ENCODE measurements at places on chromosomes 4 and X.

DNA sequence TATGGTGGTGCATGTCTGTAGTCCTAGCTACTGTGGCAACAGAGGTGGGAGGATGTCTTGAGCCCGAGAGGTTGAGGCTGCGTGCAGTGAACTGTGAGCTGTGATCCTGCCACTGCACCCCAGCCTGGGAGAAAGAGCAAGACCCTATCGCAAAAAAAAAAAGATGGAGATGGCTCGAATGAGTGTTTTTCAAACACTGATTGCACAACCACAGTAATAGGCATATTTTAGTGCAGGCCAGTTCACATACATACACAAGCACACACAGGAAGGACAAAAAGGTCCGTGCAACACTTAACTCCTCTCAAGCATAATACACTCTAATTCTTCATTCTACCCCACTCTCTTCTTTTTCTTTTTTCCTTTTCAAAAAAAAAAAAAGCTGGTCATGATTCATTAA is 5.1 kb downstream of the EFHC2 start:
- DNase-seq: no peak

GRCh38 chr4:55291227-55291640 is 54.8 kb upstream of the SRD5A3 start:
- DNase-seq: no peak

DNA sequence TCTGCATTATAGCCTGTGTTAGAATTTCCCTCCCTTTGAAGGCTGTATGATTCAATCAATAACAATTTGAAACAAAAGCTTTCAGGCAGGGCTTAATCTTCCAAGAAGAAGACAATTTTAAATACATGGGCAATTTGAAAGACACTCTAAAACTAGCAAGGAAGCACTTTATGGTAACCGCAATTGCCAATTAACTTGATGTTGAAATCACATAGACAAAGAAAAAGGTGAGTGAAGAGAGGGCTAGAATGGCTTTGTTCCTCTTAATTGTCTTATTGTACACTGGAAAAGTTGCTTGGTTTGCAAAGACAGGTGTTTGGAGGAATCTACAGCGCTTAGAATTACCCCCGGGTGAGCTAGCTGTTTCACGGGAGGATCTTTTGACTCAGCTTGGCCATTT is 74.4 kb upstream of the PRKX start:
- DNase-seq: no peak

DNA sequence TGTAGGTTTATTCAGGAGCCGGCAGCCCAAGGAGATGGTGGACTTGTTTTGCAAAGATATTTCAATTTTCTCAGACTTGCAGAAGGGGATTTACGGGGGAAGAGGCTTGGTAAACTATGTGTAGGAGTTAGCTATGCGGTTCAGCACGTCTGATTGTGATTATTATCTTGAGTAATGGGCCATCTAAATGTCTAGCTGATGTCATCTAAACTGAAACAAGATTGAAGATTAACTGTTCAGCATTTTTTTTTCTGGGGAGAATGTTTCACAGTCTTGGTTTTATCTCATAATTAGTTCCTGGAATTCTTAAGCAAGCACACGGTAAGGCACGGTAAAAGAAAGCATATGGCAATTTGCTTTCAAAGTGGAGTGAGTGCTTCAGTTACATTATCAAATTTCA is 207.3 kb upstream of the CXorf51B start:
- no peak for DNase-seq

- no peak for DNase-seq
Measured at GRCh38 chr4:128858879-128859671, 49.6 kb downstream of the JADE1 start.

DNA sequence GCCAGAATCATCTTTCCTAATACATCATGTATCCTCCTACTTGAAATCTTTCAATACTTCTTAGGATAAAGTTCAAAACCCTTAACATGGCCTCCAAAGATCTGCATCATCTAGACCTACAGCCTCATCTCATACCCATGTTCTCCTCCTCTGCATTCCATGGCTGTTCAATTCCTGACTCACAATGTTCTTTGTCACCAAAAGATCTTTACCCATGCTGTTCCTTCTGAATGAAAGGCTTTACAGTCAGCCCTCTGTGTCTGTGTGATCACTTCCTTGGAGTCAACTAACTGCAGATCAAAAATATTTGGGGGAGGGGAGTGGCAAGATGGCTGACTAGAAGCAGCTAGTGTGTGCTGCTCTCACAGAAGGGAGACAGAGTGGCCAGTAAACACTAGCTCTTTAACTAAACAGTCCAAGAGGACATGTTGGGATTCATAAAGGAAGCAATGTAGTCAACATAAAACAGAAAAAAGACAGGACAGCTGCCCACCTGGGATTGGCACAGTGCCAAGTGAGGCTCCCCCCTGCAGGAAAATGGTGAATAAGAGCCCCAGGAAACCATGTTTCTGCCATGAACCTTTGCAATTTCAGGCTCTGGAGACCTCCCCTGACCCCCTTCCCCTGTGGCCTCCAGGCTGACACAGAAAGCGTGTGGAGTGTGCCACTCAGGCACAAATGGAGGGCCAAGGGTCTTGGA is 31.9 kb downstream of the CBR4 start:
- DNase-seq: no peak

DNA sequence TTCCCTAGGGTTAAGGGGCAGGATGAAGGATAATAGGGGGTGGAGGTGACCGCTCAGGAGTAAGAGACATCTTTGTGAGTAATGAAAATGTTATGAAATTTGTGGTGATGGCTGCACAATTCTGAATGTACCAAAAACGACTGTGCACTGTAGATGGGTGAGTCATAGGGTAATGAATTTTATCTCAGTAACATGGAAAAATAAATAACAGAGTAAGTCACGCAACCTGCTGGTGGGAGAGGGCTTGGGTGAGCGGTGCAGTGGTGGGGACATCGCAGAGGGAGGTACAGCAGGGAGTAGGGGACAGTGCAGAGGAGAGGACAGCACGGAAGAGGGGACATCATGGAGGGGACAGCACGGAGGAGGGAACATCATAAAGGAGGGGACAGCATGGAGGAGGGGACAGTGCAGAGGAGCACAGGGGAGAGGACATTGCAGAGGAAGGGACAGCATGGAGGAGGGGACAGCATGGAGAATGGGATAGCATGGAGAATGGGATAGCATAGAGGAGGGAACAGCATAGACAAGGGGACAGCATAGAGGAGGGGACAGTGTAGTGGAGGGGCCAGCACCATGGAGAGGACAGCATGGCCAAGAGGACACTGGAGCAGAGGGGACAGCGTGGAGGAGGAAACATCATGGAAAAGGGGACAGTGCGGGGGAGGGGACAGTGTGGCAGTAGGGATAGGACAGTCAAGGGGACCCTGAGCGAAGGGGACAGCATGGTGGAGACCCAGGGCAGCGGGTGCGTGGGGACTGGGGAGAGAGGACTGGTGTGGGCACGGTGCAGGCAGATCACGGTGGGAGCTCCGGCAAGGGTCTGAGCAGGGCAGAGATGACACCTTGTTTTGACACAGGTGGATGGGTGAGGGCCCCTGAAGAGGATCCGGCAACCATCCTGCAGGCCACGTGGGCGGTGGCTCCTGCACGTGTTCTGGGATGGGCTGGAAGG is 68.5 kb upstream of the MXD4 start:
- DNase-seq: no peak

DNA sequence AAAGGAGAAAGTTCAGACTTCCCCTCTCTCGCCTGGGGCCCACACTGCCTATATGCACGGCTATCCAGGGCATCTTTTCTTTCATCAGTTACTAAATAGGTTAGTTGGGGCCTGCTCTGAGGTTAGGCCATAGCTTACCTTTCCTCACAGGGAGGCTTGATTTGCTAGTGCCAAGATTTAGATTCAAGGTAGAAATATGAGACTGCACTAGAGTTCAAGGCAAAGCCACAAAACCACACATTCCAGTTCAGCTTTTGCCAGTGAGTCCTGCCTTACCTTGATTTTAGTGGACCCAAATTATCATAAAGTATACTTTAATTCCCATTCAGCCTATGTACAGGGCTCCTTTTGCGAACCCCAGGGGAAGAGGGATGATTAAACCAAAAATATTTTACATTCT is 762.8 kb downstream of the PDHA2 start:
- no peak for DNase-seq

GRCh38 chr4:89157488-89158024 is 46.2 kb downstream of the TIGD2 start:
- DNase-seq: no peak

DNA sequence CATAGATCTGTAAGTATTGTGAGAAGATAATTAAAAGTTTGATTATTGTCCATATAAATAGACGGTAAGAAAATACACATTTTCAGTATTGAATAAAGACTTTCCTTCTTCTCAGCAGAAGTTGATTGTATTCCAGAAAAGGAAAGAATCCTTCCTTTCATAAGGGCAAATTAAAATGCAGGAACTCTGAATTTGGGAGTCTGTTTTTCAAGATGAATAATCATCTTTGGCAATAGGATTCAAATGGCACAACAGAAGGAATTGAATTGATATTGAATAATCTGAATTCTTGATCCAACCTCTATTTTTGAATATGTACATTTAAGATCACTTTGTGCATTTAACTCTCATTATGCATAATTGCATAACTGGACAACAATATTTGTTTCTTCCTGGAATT is 149.3 kb downstream of the DMD start:
- no peak for DNase-seq

GRCh38 chrX:139647597-139647996 is 60.4 kb downstream of the MCF2 start:
- no peak for DNase-seq

DNA sequence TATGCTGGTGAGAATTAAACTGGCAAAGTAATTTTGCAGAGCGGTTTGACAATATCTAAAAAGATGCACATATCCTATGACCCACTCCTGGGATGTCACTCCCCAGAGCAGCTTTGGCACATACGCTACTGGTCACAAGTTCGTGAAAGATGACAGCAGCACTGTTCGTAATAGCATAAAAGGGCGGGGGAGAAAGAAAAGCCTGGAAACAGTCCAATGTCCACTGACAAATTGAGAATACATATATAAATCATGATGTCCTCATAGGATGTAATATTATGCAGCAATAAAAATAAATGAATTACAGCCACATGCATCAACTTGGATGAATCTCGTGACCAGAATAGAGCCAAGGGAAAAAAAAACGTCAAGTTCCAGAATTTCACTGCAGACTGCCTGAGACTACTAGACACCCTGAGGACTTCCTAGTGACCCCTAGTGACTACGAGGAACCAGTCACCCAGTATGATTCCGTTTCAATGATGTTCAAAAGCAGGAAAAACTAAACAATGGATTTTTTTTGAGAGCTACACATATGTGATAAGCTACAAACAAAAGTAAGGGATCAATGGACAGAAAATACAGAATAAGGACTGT is 1.8 kb downstream of the PCSK1N start:
- no peak for DNase-seq

GRCh38 chr4:8076023-8076422 is 82.6 kb downstream of the ABLIM2 start:
- DNase-seq: no peak

DNA sequence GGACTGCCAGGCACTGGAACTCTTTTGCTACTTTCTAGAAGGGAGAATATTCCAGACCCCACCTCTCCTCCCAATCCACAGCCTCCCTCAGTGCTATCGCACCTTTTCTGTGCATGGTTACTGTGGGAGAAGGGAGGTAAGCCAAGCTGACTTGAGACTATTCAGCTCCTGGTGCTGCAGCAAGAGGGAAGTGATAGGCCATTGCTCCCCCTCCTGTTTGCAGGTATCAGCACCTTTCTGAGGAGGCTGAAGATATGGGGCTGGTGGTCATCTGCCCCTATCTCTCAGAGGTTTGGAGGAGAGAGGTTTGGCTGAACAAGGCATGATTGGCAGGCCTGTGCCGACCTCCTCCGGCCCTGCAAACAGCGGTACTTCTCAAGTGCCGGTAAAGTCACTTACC is 103.3 kb upstream of the GATB start:
- no peak for DNase-seq

- DNase-seq: no peak
Measured at GRCh38 chr4:149951152-149951900, 126.9 kb upstream of the DCLK2 start.
